Esophagus squamous epithelium (tissue), 5 donors: ENCODE measurements at places on chromosomes 5 and 9.

DNA sequence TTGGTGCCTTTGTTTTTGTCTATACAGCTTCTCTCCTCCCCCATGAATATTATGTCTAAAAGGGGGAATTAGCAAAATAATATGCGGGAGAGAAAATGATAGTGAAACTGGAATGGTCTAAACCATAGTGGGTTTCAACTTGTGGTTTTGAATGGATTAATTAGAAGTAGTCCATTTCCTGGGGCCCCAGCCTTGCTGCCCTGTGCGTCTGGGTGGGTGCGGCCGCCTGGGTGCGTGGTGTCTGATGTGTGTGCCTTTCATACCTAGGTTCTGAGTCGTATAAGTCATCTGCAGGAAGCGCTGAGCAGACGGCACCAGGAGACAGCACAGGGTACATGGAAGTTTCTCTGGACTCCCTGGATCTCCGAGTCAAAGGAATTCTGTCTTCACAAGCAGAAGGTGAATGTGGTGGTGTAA is 120.0 kb upstream of the CACNA1B start:
- DNase-seq = no peak

GRCh38 chr5:138096997-138097828 is 13.4 kb downstream of the WNT8A start:
- no peak for DNase-seq

GRCh38 chr9:107175816-107176435 is 107.2 kb upstream of the RAD23B start:
- no peak for DNase-seq

- no peak for DNase-seq
These were observed 135.7 kb downstream of the DOCK8 start for GRCh38 chr9:350384-350783.

DNA sequence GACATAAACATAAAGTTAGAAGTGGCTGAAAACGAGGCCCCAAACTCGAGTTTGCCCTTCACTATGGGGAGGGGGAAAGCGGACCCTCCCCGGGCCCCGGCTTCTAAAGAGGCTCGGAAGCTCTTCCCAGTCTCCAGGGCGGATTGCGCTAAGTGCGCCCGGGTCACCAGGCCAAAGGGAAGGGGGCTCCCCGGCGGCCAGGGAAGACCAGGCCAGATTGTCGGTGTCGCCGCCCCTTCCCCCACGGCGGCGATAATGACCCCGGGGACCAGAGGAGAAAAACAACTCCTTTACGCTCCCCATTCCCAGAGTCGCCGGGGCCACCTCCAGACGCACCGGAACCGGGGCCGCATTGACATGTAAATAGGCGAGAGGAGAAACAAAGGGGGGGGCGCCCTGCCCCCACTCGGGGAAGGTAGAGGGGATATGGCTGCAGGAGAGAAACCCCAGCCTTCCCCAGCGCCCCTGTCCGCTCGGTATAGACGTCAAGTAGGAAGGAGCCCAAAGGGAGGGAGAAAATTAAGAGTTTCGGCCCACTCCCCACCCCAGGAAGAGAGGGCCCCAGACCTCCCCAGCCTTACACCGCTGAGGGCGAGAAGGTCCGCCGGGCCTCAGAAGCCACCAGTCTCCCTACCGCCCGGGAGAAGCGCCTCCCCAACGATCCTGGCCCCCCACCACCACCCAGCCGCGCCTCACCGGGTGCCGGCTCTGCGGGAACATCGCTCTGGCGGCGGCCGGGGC is 1.7 kb downstream of the TLE1 start:
- DNase-seq = no peak

GRCh38 chr5:87147441-87147840 is 120.2 kb upstream of the RASA1 start:
- DNase-seq = no peak

DNA sequence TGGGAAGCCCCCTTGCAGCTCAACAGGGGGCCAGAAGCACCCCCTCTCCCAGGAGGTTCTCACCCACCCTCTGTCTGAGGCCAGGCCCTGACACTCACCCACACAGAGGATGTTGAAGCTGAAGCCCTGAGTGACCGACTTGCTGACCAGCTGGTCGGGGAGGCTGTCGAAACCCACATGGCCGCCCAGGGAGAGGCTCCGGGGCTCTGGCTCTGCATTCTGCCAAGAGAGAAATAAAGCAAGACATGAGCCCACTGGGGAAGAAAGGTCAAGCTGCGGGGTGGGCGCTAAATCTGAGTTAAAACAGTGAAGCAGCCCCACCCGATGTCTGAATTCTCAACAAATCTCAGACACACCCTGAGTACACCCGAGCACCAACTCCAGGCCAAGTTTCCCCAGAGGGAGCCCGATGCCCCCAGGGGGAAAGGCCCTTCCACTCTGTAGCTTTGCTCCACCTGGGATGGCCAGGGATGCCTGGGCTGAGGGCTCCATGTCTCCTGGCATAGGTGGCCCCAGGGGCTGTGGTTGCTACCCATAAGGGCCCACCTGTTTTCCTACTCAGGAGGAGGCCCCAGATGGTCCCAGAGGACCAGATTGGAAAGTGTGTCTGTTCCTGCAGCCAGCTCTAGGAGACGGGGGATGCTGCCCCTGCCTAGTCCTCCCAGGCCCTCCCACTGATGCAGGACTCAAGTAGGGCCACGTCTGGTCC is 11.6 kb downstream of the SEPTIN8 start:
- DNase-seq = no peak

- no peak for DNase-seq
These were observed 183.2 kb upstream of the MAP3K1 start for GRCh38 chr5:56632199-56632598.

DNA sequence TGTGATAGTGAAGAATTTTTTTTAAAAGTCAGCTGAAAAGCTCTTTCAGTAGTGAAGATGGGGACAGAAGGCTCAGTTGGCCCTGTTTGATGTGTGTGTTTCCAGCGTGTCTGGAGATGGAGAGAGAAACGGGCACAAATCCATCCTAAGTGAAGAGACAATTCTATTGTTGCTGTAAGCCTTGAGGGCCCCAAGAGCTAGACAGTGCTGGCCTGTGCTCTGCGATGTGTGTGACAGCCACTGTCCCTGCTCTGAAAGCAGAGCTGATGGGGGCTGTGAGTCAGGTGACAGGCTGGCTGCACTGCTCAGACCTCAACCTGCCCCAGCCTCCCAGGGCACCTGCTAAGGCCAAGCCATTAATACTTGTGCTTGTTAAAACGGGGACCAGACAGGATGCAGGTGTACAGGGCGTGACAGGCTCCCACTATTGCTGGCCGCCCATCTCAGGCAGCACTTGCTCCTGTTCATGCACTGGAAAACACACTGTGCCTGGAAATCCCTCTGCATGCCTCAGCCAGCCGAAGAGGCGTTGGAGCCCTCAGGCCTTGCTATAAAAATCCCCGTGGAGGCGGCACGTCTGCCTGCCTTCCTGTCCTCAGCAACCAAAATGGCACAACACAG is 44.6 kb upstream of the SEMA4D start:
- no peak for DNase-seq

- DNase-seq = no peak
These were observed 24.9 kb upstream of the CSNK1G3 start for GRCh38 chr5:123486951-123487655.

GRCh38 chr5:93328833-93329232 is 252.2 kb downstream of the NR2F1-AS1 start:
- DNase-seq = no peak

GRCh38 chr9:113953531-113953930 is 77.4 kb downstream of the ZNF618 start:
- DNase-seq = no peak

- DNase-seq = no peak
These were observed 1329.5 kb upstream of the WWC1 start for GRCh38 chr5:166961913-166962312.

GRCh38 chr9:124741149-124741548 is 30.0 kb downstream of the NR6A1 start:
- DNase-seq = no peak

GRCh38 chr9:27247756-27248155 is 49.2 kb downstream of the EQTN start:
- DNase-seq = no peak

- DNase-seq = no peak
These were observed 58.8 kb downstream of the CAAP1 start for GRCh38 chr9:26833792-26834191.

DNA sequence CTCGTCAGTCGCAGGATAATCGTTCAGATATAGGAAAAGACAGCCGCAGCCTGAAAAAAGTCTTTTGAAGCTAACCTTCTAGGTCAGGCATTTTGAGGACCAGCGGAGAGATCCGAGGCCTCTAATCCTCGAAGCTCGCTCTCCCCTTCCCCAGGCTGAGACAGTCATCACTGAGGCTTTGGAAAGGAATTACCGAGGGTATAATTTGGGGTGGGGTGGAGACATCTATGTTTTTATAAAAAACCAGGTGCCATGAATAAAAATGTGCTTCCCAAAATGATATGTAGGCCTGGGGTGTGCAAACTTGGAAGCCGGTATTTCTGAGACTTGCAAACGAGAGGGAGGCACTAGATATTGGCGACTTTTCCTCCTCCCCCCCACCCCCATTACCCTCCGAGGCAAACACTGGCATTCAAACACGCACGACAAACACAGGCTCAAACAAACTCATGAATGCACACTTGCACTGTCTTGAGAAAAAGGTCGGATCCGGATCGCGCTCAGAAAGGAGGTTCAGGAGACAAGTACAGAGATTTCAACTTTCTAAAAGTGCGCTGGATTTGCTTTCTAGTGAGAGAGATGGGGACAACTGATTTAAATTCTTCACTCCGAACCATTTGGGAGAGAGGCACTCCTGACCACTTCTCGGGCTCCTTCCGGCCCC is 935 bp upstream of the MSX2 start:
- DNase-seq = no peak

DNA sequence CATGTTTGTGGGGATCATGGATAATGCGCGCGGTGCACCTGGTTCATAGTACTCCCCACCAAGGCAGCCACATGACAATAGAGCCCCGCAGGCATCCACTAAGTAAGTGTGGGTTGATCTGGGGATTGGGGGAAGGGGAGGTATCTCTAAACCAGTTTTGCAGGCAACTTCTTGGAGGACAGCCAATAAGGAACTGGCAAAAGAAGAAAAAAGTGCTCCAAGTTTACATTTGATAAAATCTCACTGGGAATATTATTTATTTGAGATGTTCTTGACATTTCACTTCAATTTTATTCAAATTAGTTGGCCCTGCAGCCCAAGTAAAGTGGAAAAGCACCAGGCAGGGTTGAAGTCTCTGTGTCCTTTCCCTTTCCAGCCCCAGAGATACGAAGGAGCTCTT is 8.5 kb downstream of the FBP1 start:
- DNase-seq = no peak

GRCh38 chr9:90770927-90771326 is 30.7 kb upstream of the SYK start:
- no peak for DNase-seq

DNA sequence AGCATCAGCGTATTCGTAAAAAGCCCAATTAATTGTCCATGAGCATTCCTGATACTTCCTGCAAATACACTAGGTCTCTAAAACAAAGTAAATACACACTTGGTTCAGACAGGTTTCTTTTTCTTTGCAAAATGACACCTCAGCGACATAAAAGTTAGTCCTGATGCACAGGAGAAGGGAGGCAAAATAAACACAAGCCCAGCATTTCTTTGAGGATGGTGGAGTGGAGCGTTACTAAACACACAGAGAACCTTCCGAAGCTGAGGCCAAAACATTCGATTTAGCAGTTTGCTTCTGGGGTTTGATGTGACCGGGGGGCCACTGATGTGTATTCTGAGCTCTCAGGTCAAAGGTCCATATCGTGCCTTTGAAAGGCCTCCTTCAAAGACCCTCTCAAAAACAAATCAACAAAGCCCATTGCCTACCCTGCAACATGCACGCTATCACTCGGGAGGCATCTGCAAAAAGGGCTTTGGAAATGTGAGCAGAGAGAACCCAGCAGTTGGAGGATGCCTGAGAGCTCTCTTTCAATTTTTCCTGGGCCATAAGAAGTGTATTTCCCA is 268.4 kb upstream of the PANK3 start:
- no peak for DNase-seq

- no peak for DNase-seq
These were observed 779.3 kb downstream of the CDH9 start for GRCh38 chr5:26259081-26259480.

DNA sequence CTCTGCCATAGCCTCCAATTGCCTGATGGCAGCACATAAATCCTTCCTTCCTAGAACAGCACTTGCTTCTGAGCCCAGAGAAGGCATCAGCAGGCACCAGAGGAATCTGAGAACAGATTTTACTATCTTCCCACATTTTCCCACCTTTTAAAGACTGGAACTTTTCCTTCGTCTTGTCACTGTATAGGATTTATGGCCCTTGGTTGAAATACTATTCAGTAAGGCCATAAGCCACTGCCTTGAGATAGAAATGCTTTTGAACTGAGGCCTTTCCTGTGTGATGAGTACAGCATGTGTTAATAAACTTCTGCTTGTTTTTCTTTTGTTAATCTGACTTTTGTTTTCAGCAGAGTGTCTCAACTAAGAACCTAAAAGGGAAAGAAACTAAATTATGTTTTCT is 84.3 kb downstream of the MRPS27 start:
- no peak for DNase-seq

- DNase-seq = no peak
These were observed 9.4 kb downstream of the B4GALT7 start for GRCh38 chr5:177609076-177610059.

DNA sequence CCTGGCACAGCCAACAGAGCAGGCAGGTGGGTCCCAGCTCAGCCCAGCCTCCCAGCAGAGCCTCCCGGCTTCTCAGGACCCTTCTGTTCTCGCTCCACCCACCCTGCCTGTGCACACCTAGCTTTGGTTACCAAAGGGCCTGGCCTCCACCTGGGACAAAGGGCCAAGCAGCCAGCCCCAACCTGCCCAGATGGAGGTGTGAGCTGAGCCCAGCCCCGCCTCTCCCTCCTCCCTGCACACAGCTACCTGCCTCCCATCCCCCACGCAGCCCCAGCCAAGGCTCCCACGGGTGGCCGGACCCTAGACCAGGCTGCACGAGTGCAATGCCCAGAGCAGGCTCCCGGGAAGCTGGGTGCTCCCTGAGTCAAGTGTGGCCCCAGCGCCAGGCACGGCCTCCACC is 5.6 kb downstream of the TPRN start:
- DNase-seq = no peak

- no peak for DNase-seq
These were observed 634.0 kb downstream of the MAT2B start for GRCh38 chr5:164139423-164139822.

DNA sequence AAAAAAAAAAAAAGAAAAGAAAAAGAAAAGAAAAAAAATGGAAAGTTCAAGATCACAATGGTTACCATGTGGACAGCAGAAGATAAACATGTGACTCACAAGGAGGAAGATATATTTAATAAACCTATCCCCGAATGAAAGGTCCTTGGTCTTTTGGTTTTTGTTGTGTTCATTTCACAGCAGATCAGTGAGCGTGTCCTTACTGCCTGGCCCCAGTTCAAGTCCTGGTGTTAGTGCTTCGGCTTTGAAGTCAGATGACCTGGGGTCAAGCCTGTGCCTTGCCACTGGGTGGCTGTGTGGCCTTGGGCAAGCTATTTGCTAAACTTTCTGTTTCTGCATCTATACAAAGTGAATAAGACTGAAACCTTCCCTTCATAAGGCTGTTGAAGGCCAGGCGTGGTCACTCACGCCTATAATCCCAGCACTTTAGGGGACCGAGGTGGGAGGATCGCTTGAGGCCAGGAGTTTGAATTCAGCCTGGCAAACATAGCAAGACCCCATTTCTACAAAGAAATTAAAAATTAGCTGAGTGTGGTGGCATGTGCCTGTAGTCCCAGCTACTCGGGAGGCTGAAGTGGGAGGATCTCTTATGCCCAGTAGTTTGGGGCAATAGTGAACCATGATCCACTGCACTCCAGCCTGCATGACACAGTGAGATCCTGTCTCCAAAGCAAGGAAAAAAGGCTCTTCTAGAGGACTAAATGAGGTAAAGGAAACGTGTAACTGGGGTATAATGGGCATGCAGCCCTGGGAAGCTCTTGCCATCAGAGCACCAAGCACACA is 94.5 kb upstream of the SPATA31D4 start:
- DNase-seq = no peak
